Large intestine (tissue), 12 donors: ENCODE measurements at places on chromosomes 12 and 14. TPM values are rescaled to one million over a fixed set of nuclear protein-coding genes. Genes with fewer than 3 reads are reported as not detected.

- no peak for DNase-seq
Observed at GRCh38 chr12:21659383-21659782, 1.7 kb upstream of the LDHB start.

- DNase-seq: no peak
Observed at GRCh38 chr12:111444925-111445725, 39.4 kb downstream of the SH2B3 start.

The GLT1D1 gene
- 0.91 TPM for polyA plus RNA-seq

DNA sequence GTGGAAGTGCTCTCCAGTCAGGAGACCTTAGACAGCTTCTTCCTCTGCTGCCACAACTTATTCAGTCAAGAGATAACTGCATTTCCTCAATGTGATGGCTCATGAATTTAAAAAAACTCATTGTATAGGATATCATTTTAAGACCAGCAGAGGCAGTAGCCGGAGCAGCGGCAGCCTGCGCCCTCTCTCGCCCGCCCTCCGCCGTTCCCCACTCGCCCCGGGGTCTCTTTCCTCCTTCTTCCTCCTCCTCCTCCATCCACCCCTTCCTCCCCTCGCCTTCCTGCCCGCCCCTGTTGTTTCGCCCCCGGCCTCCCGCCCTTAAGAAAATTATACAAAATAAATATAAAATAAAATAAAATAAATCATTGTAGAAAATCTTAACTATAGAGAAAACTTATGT is 687.6 kb downstream of the FLRT2 start:
- DNase-seq: no peak

The KCNC2 gene
- 0.42 TPM for polyA plus RNA-seq
